Stimulated activated CD8-positive, alpha-beta memory T cell treated with anti-CD3 and anti-CD28 coated beads, Interleukin-4, amount 100 ng/mL, for 48 hours (primary cell): ENCODE measurements at places on chromosomes 12 and 14.

DNA sequence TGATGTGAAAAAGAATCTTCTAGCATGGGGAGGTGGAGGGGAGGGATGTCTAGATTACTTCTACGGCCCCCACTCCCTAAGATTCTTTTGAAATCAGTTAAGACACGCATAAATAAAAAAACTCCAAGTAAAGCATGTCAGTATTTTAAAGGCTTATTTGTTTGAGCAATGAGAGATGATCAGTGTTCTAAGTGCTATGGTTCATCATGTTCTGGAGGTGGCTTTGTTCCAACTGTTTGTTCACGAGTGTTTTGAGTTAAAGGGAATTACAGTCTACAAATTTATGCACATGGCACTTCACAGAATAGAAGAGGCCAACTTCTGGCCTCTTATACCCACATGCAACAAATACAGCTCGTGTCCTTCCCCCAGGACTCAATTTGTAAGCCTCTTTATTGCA lies 394.9 kb downstream of the RAD51B start:
- no peak for DNase-seq

- DNase-seq = no peak
Measured at GRCh38 chr14:87133073-87133801, 859.7 kb downstream of the GALC start.

GRCh38 chr12:132502149-132502881 lies 12.4 kb downstream of the FBRSL1 start:
- no peak for DNase-seq

DNA sequence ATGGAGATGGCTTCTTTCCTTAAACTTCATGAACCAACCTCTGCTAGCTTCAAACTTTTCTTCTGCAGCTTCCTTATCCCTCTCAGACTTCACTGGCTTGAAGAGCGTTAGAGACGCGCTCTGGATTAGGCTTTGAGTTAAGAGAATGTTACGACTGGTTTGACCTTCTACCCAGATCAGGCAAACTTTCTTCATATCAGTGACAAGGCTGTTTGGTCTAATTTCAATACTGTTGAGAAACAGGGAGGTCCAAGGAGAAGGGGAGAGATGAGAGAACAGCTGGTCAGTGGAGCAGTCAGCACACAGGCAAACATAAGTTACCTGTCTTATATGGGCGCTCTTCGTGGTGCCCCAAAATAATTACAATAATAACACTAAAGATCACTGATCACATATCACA lies 14.9 kb downstream of the SCAF11 start:
- DNase-seq = no peak

DNA sequence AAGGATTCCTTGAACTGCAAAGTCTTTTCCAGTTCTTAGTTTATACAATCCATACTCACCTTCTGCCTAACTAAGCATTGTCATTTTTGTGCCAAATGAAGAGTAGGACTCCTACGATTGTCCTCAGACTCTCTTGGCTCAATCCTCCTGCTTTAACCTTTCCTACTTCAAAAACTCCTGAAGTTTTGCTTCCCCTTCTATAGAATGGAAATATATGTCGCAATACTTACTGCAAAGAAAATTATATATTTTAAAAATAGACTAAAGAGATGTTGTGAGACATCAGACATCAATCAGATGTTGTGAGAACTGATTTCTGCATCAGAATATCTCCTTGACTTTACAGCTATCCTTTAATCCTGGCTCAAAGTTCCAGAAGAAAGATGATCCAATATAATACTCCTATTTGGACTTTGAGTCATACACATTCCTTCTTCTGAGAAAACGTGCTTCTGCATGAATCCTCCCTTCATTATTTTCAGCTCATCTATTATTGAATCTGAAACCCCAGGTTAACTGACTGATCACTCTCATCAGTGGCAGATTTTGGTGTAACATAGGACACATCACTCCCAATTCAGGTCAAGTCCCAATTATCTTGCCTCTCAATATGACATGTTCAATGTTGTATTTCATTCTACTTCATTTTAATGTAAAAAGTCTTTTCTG lies 48.8 kb downstream of the A2M start:
- DNase-seq = no peak

- no peak for DNase-seq
Measured at GRCh38 chr12:57618966-57619433, 7.8 kb downstream of the ARHGEF25 start.
